Activated T-cell treated with anti-CD3 and anti-CD28 coated beads, Interleukin-2, amount 50 U/mL, for 72 hours (primary cell): ENCODE measurements at places on chromosomes 1 and 21. TPM values are rescaled to one million over a fixed set of nuclear protein-coding genes. Genes with fewer than 3 reads are reported as not detected.

DNA sequence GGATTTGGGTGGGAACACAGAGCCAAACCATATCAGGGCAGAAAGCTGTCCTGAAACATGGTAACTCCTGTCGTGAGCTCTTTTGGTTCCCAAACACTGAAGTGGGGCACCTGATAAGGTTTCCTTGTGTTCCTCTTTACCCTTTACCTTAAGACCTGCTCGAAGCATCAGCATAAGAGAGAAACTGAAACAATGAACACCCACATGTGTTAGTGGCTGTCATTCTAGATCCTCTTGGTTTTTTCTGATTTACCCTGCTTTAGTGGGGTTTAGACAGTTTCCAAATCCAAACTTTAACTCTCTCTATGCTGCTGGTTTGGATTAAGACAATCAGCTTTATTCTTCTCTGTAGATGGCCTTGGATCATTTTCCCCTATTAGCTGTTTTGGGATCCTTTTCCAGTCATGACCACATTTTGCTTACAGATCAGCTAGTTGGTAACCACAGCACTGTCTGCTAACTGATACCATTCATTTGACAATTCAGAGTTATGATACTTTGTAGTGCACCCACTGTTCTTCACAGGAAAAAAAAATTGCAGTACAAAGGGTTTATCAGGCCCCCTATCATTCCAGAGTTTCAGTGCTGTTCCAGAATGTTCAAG lies 975 bp upstream of the MNDA start:
- peaks cover 13% of the 10 kb centered on the region for H3K27me3 ChIP-seq
- DNase-seq = no peak
- peaks cover 15% of the 10 kb centered on the region for H3K36me3 ChIP-seq
- peak overlapping the region; percentile 41 for H3K4me3 ChIP-seq
- H3K4me1 ChIP-seq = peaks cover 15% of the 10 kb centered on the region
- H3K27ac ChIP-seq = peak overlapping the region; percentile 41

DNA sequence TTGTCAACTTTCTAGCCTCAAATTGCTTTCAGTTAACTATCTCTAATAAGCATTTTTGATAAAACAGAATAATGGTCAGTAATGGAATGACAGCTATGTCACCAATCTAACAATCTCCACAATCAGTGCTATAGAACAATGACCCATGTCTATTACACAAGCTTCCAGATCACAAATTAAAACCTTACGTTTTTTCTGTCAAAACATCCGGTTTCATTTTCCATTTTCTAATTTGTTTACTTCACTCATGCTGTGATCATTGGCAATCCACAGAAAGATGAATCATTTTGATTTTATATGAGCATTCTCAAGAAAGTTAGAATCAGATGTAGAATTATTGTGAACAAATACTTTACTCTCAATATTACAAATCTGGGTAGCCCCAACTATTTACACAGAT lies 80.3 kb downstream of the KCNT2 start:
- H3K27me3 ChIP-seq = no peaks in the 10 kb centered on the region
- H3K27ac ChIP-seq = no peak overlapping the region
- H3K36me3 ChIP-seq = no peaks in the 10 kb centered on the region
- no peaks in the 10 kb centered on the region for H3K4me1 ChIP-seq
- no peak overlapping the region for H3K4me3 ChIP-seq

DNA sequence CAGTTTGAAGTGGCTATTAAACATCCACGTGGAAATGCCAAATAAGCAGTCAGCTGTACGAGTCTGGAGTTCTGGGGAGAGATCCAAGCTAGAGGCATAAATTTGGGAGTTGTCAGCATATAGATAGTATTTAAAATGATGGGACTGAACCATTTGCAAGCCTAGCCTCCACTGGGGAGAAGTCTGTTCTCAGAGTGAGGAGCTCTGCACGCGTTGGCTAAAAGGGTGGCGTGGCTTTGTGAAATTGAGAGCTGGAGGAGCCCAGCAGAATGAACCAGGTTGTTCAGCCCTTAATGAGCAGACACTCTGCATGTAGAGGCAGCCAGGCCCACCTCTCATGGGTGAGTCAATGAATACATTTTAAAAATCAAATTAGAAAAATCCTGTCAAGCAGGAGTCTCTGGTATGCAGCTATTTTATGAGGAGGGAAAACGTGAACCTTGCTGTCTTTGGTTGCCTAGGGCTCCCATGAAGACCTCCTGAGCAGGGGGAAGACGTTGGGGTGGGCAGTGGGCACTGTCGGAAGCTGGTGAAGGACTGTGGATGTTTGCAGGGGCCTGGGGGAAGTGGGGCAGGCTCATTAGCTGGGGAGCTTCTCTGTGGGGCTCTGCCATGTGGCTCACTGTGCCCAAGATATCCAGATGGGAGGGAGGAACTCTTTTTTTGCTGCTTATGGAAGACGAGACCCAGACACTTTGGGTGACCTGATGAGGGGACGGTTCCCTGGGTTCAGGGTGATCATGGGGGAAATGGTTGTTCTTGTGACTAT lies 18.8 kb downstream of the TMCC2 start:
- H3K27me3 ChIP-seq = no peaks in the 10 kb centered on the region
- H3K36me3 ChIP-seq = no peaks in the 10 kb centered on the region
- DNase-seq = no peak
- peak overlapping the region; percentile 9 for H3K4me3 ChIP-seq
- H3K4me1 ChIP-seq = peaks cover 9% of the 10 kb centered on the region

- no peak for DNase-seq
- no peaks in the 10 kb centered on the region for H3K36me3 ChIP-seq
- no peaks in the 10 kb centered on the region for H3K4me1 ChIP-seq
Measured at GRCh38 chr1:15007842-15008241, 145.7 kb upstream of the TMEM51 start.

Gene IGSF5
- not detected for total RNA-seq

Gene ICOSLG
- 2.6 TPM for total RNA-seq

Gene ZSWIM5
- 1.1 TPM for total RNA-seq

Gene FAM177B
- total RNA-seq = not detected

- no peak overlapping the region for H3K27ac ChIP-seq
- H3K4me3 ChIP-seq = no peak overlapping the region
- no peaks in the 10 kb centered on the region for H3K4me1 ChIP-seq
- H3K27me3 ChIP-seq = no peaks in the 10 kb centered on the region
- no peaks in the 10 kb centered on the region for H3K36me3 ChIP-seq
- DNase-seq = no peak
Measured at GRCh38 chr1:75079538-75080290, 54.5 kb upstream of the LHX8 start.

Gene PLPPR5
- total RNA-seq = not detected

GRCh38 chr1:85867189-85867588 lies 159.0 kb upstream of the ZNHIT6 start:
- no peaks in the 10 kb centered on the region for H3K27me3 ChIP-seq
- no peak overlapping the region for H3K27ac ChIP-seq
- no peak for DNase-seq
- no peak overlapping the region for H3K4me3 ChIP-seq
- H3K4me1 ChIP-seq = no peaks in the 10 kb centered on the region

GRCh38 chr1:246784621-246785493 lies 60.6 kb downstream of the SCCPDH start:
- H3K4me1 ChIP-seq = peaks cover 26% of the 10 kb centered on the region
- no peak for DNase-seq
- peaks cover 4% of the 10 kb centered on the region for H3K36me3 ChIP-seq
- peak overlapping the region; percentile 34 for H3K4me3 ChIP-seq
- H3K27ac ChIP-seq = no peak overlapping the region
- peaks cover 5% of the 10 kb centered on the region for H3K27me3 ChIP-seq

DNA sequence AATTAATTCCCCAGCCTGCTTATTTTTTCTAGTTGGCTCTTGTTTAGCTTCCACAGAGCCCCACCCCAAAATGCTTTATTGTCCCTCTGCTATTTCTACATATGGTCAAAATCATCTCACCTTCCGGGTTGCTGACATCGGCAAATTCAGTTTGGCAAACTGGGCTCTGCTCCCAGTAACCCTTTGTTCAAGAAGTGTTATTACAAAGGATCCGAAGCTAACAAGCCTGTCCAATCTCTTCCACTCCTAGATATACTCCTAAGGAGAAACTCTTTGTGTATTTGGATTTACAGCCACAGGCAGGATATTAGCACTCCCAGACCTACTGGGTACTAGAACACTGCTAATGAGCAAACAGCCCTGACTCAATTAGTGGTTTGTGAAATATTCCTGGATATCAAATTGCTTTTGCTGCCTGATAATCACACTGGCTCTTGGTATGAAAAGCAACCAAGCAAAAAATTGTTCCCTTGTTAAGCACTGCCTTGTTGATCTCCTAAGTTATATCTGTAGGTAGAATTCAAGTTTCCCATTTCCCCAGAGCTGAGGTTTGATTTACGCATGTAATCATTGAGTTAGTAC lies 4.0 kb downstream of the JUN start:
- no peak for DNase-seq
- H3K27ac ChIP-seq = no peak overlapping the region
- peaks cover 11% of the 10 kb centered on the region for H3K36me3 ChIP-seq

DNA sequence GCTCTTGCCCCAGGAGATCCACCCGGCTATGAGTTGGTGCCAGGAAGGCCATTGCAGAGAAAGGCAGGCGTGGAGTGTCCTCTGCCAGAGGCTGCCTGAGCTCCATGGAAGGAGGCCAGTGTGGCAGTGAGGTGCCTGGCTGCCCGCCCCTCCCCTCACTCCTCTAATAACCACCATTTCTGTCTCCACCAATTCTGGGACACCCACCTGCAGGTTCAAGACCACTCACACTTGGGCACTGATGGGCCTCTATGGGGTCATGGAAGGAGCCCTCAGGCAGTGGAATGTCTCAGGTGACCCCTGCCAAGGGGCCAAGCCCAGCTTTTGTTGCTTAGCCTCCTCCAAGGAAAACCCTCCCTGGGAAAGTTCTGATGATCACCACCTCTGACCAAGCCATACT lies 731.6 kb downstream of the MATN1 start:
- no peak overlapping the region for H3K4me3 ChIP-seq
- no peak overlapping the region for H3K27ac ChIP-seq
- no peaks in the 10 kb centered on the region for H3K4me1 ChIP-seq

DNA sequence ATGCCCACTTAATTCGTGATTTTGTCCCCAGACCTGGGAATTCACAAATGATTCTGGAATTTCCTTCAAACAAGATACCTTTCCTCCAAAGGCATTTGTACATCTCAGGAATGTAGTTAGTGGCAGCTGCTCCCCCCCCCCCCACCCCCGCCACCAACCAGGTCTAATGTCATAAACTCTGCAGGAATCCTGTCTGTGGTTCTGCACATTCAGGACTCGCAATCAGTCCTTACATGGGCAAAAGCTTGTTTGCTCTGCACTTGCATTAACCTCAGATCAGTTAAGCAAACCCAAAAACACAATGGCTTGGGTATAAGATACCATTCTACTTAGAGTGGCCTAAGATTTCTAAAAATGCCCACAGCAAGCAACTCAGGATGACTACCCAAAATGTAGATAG lies 143.8 kb downstream of the TGFB2 start:
- no peak overlapping the region for H3K4me3 ChIP-seq
- H3K36me3 ChIP-seq = peaks cover 2% of the 10 kb centered on the region
- H3K4me1 ChIP-seq = no peaks in the 10 kb centered on the region
- peaks cover 7% of the 10 kb centered on the region for H3K27me3 ChIP-seq
- H3K27ac ChIP-seq = no peak overlapping the region

- no peaks in the 10 kb centered on the region for H3K36me3 ChIP-seq
- H3K27ac ChIP-seq = no peak overlapping the region
- DNase-seq = no peak
Measured at GRCh38 chr1:75855010-75855409, 58.3 kb downstream of the MSH4 start.

DNA sequence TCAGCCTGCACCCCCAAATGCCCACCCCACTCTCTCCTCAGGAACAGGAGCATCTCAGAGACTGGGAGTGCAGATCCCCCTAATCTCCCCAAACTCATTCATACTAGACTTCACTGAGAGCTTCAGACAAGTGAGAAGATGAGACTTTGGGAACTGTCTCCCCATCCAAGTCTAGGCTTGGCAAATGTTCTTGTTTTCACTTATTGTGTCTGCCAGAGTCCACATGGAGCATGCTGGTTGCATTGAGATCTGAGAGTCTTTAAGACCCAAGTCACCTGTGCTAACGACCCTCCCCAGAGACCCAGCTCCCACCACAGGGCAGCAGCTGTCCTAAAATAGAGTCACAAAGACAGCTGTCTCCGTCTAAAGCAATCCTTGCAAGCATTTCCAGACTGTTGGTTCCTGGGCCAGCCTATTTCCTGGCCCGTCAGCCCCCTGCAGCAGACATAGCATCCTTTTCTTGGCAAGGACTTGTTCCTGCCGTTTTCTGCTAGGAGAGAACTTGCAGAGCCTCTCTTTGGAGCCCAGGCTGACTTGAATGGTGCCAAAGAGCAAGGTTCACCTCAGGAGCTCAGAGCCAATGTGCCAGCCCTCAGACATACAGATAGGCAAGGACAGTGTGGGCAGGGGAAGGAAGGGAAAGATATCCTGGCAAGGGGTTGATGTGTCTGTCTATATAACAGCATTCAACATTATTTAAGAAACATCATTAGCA lies 1.9 kb upstream of the CNTN2 start:
- no peak overlapping the region for H3K27ac ChIP-seq
- DNase-seq = no peak
- peaks cover 37% of the 10 kb centered on the region for H3K27me3 ChIP-seq

Gene FAM110D
- total RNA-seq = not detected

Gene LINGO4
- total RNA-seq = 0.88 TPM

- no peaks in the 10 kb centered on the region for H3K27me3 ChIP-seq
- peak within 1 kb of the TSS; percentile 99 for H3K4me3 ChIP-seq
- H3K27ac ChIP-seq = peak within 1 kb of the TSS; percentile 99
- peak; percentile 71 for DNase-seq
Measured at GRCh38 chr1:112618721-112619517, at the start of gene ST7L. TSS of gene ST7L (minus strand) at chr1:112619141. CDS start at chr1:112619113, 28 bp downstream.

GRCh38 chr1:10754568-10755329 lies 41.7 kb downstream of the CASZ1 start:
- no peaks in the 10 kb centered on the region for H3K4me1 ChIP-seq
- H3K27me3 ChIP-seq = no peaks in the 10 kb centered on the region
- H3K36me3 ChIP-seq = no peaks in the 10 kb centered on the region
- DNase-seq = no peak
- no peak overlapping the region for H3K4me3 ChIP-seq

DNA sequence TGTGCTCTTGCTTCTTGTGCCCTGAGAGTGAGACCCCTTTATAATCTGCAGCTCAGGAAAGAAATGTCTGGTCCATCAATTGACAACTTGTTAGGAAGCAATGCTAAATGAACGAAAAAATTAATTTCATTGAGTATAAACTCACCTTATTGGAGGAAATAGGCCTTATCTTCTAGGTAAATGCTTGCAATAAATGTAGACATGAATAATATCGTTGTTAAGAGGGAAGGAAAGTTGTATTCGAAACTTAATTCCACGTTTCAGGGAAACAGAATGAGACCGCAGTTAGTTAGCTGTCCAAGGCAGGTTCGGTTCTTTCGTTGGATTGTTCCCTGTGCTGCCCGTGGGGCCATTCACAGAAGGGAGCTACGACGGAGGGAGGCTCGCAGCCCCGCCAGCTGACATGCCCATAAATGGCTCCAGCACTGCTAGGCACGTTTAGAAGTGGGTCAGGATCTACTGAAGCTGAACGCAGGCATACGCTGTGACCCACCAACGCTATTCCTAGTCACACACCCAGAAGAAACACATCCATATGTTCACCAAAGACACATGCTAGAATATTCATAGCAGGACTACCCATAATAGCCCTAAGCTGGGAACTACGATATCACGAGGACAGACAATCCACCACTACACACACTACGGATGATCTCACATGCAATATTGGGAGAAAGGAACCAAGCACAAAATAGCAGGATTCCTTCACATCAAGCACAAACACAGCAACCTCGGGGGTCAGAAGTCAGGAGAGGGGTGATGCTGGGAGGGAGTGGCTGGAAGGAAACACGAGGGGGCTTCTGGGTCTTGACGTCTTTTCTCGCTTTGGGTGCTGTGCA lies 56.2 kb upstream of the LBR start:
- H3K27ac ChIP-seq = no peak overlapping the region
- H3K4me3 ChIP-seq = no peak overlapping the region
- H3K36me3 ChIP-seq = no peaks in the 10 kb centered on the region
- no peak for DNase-seq
- no peaks in the 10 kb centered on the region for H3K4me1 ChIP-seq
